PC-9 (cell line): ENCODE measurements at places on chromosomes 7 and 10.
A peak's percentile ranks its signal among the peaks of the same experiment; 100 is the strongest.

DNA sequence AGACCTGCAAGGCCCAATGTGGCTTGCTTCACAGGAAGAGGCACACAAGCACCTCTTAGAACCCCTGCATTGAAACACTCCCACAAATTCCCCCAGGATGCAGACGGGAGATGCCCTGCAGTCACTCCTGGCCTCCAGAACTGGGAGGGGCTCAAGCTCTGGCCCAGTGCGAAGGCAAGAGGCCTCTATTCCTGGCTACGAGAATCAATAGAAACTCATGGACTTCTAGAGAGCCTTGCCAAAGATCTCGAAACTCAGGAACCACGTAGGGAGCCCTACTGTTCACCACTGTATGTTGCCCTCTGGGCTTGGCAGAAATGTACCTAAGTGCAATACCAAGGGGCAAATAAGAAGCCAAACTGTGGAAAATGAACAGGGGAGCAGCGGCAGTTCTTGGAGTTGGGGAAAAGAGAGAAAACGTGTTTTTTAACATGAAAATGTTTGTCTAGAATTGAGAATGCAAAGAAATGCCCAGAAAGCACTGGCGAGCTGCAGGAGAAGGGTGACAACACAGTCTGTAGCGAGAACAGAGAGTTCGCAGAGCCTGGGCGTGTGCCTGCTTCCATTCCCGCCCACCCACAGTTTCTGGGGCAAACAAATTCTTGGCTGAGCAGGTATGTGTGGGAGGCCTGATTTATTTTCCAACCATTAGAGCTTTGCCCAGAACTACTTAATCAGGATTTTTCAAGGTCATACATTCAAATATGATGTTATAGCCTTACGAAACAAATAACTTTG is 260.5 kb upstream of the KLF14 start:
- DNase-seq, result no peak

DNA sequence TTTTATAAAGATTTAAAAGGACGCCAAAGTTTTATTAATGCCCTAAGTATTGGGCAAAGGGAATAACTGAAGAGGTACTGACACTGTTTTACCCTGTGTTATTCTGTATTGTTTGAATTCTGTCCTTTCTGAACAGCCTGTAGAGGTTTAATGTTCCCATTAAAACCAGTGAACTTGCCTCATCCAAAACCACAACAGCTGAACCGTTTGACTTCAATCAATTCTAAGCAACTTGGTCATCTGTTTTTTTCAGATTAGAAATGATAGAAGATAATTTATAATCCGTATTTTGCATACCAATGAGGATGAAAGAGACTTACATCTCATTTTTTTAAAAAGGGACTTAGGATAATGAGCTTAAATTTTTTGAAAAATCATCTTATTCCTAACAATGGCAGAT is 40.4 kb downstream of the HACD1 start:
- no peak for DNase-seq

- no peak for DNase-seq
These were observed 204.8 kb downstream of the BMPER start for GRCh38 chr7:34109936-34110780.

DNA sequence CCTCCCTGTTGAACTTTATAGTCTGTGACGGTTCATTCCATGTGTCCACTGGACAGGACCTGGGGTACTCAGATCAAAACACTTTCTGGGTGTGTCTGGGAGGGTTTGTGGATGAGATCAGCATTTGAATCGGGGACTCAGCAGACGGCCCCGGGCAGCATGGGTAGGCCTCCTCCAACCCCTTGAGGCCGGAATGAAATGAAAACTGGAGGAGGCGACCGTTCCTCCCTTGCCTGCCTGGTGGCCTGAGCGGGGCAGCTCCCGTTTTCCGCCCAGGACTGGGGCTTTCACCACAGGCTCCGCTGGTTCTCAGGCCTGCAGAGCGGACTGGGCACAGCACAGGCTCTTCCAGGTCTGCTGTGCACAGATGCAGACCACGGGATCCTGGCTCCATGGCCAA is 247.7 kb downstream of the MAD1L1 start:
- DNase-seq, result no peak

- no peak for DNase-seq
These were observed 34.9 kb downstream of the CALML3 start for GRCh38 chr10:5559642-5560141.

DNA sequence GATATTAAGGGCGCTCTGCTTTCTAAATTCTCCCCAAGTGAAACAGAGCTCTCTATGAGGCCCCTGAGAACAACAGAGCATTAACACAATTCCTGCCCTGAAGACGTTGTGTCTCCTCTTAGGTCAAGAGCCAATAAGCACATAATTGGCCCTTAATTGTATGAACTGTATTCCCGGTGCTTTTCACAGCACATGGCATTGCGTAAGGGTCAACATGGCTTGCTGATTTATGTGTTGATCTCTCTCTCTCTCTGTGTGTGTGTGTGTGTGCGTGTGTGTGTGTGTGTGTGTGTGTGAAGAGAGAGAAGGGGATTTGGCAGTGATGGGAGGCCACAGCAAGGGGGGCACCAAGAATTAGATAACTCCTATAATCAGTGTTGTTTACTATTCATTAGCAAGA is 40.5 kb downstream of the LYZL1 start:
- DNase-seq, result no peak

- no peak for DNase-seq
These were observed 151.6 kb downstream of the SND1 start for GRCh38 chr7:127803626-127804025.

DNA sequence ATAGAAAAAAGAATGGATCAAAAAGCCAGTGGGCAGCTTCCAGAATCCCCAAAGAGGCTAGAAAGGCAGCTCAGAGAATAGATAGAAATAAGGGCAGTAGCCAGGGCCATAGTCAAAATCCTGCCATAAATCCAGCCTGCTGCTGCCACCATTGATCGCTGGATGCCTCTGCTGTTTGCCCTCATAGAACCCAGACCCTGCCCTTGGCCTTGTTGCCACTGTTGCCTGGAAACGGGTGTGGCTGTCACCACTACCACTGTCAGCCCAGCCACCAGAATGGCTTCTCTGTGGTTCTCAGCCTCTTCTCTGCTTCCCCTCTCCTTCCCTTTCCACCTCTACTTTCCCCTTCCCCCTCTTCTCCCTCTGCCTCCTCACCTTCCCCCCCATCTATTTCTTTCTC is 57.8 kb downstream of the HHEX start:
- DNase-seq, result no peak

- DNase-seq, result no peak
These were observed 32.8 kb upstream of the SLC18A3 start for GRCh38 chr10:49577182-49577925.

GRCh38 chr10:15482156-15482555 is 111.1 kb upstream of the FAM171A1 start:
- no peak for DNase-seq

GRCh38 chr10:118839348-118839747 is 84.6 kb upstream of the CACUL1 start:
- no peak for DNase-seq

GRCh38 chr7:8042796-8043535 is 74.4 kb downstream of the GLCCI1 start:
- no peak for DNase-seq

- DNase-seq, result no peak
These were observed 27.3 kb downstream of the BNIP3 start for GRCh38 chr10:131954356-131954965.

DNA sequence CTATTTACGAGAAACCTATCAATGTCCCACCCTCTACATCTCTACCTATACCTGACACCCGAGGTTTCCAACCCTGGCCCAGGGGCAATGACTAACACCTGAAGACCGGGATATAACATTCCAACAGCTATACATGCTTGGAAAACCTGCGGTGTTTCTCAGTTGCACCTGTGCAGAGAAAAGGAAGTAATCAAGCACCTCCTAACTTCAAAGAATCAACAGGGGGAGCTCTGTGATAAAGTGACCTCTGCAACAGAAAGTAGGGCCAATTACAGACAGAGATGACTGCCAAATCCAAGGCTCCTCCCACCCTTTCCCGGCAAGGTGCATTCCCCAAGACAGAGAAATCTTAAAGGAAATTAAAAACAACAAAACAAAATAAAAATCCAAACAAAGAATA is 41.3 kb downstream of the CCDC6 start:
- peak; percentile 79 for DNase-seq

GRCh38 chr7:139341776-139342226 is 664 bp downstream of the FMC1 start:
- no peak for DNase-seq

DNA sequence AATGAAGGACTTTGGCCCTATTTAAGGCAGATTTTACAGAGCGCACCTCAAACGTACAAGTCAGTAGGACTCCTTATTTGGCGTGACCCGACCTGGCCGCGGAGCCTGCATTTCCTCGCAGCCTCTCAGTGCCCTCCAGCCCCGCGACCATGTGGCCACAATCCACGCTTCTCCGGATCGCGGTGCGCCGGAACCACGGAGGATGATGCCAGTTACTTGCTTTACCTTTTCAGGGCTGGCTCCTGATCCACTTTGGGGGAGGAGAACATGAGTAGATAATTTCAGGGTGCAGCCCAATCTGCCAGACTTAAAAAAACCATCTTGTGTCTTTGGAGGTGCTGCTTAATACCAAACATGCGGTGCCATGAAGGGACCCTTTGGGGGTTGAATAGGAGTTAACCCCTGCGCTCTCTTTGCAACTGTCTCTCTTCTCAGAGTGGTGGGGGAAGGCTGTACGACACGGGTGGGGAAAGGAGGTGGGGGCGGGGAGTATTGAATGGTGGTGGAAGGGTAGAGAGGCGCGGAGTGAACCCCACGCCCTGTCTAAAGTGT is 1.5 kb downstream of the FRAT1 start:
- no peak for DNase-seq

DNA sequence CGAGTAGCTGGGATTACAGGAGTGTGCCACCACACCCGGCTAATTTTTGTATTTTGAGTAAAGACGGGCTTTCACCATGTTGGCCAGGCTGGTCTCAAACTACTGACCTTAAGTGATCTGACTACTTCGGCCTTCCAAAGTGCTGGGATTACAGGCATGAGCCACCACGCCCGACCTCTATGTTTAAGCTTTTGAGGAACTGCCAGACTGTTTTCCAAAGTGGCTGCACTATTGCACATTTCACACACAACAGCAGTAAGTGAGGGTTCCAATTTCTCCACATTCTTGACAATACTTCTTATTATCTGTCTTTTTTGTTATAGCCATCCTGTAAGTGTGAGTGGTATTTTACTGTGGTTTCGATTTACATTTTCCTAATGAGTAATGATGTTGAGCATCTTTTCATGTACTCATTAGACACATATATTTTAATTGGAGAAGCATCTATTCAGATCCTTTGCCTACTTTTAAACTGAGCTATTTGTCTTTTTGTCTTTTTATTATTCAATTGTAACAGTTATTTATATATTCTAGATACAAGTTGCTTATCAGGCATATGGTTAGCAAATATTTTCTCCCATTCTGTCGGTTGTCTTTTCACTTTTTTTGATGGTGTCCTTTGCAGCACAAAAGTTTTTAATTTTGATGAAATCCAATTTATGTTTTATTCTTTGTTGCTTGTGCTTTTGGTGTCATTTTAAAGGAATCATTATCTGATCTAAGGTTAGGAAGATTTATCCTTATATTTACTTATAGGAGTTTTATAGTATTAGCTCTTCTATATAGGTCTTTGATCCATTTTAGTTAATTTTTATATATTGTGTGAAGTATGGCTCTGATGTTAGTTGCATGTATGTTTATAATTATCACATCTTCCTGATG is 12.8 kb upstream of the IRF5 start:
- no peak for DNase-seq

- DNase-seq, result no peak
These were observed 298.3 kb upstream of the FZD8 start for GRCh38 chr10:35940141-35941041.

GRCh38 chr10:75726522-75727483 is 295.4 kb downstream of the LRMDA start:
- no peak for DNase-seq
